ENCODE measurements at places on chromosomes 4 and X. TPM values are rescaled to one million over a fixed set of nuclear protein-coding genes. Genes with fewer than 3 reads are reported as not detected.

- DNase-seq: no peak
These were observed 1153.8 kb downstream of the STIM2 start for GRCh38 chr4:28014469-28014868.

GABRG1 gene
- not detected for total RNA-seq

GRCh38 chr4:1544861-1545281 is 138.6 kb upstream of the NKX1-1 start:
- no peak for DNase-seq

NR3C2 gene
- total RNA-seq: 5.8 TPM

DNA sequence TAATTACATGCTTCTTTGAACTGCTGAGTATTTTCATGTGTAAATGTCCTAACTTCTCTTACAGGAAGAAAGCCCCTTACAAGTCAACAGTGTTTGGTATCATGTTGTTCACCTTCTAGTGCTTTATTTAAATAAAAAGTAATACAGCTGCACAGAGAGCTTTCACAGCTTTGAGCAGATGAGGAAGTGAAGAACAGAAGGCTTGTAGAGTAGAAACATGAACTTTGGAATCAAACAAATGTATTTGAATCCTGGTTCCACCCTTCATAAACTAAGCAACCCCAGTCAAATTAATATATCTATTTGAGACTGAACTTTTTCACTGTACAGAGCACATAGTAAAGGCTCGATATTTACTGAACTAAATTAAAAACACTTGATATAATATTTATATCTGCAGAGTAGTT is 120.5 kb downstream of the CAMK2D start:
- no peak for DNase-seq

GRCh38 chr4:40587826-40588225 is 41.8 kb downstream of the RBM47 start:
- no peak for DNase-seq

DNA sequence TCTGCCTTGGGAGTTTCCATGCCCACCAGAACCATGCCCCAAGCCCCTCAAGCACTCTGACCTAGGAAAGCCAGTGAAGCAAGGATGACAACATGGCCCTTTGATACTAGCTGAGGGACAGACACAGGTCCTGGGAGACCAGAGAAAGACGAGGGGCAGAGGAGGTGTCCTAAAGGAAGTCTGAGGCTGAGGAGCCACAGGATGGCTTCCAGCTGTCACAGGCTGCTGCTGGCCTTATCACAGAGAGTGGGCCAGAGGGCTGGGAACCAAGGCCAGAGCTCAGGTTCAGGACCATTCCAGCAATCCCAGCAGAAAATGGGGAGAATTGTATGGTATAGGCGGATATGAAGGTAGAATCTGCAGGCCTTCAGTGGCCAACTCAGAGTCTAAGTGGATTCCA is 31.7 kb upstream of the MSANTD1 start:
- DNase-seq: no peak

GRCh38 chr4:95193391-95194224 is 355.2 kb downstream of the UNC5C start:
- DNase-seq: no peak

GRCh38 chrX:139290310-139290709 is 240.2 kb upstream of the F9 start:
- no peak for DNase-seq

AMOT gene
- total RNA-seq: 1.5 TPM

DNA sequence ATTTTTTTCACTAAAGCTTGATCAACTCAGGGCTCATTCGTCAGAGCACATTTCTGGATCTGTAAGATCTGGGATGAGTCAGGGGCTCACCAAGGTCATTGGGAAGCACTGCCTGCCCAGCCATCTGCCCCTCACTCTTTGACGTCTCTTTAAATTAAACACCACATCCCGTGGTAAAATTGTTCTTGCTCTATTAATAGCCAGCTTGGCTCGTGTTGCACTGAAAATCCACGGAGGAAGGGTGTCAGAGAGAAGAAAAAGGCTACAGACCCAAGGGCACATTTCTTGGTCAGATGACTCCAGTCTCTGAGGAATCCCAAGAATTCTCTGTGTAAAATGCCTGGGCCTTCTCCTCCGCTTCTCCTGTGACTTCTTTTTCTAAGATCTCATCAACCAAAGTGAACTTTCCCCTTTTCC is 45.7 kb upstream of the GATB start:
- DNase-seq: no peak

GRCh38 chr4:85398276-85398675 is 76.7 kb upstream of the ARHGAP24 start:
- DNase-seq: no peak

DRD5 gene
- total RNA-seq: not detected

DNA sequence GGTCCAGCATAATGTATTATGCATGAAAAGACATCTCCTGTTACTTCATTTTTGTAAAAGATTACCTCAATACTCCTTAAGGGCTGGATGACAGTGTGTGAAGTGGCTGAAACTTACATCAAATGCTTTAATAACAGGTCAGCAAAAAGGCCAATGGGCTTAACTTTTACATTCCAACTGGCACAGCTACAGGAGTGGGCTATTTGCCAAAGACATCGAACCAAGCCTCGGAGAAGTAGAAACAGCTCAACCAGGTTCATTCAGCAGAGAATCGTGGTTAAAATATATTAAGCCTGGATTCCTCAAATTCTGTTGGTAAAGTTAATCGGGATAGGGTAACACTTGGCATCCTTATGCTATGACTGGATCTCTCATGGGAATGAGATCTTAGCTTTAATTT is 639.7 kb downstream of the TRIML1 start:
- DNase-seq: no peak

DNA sequence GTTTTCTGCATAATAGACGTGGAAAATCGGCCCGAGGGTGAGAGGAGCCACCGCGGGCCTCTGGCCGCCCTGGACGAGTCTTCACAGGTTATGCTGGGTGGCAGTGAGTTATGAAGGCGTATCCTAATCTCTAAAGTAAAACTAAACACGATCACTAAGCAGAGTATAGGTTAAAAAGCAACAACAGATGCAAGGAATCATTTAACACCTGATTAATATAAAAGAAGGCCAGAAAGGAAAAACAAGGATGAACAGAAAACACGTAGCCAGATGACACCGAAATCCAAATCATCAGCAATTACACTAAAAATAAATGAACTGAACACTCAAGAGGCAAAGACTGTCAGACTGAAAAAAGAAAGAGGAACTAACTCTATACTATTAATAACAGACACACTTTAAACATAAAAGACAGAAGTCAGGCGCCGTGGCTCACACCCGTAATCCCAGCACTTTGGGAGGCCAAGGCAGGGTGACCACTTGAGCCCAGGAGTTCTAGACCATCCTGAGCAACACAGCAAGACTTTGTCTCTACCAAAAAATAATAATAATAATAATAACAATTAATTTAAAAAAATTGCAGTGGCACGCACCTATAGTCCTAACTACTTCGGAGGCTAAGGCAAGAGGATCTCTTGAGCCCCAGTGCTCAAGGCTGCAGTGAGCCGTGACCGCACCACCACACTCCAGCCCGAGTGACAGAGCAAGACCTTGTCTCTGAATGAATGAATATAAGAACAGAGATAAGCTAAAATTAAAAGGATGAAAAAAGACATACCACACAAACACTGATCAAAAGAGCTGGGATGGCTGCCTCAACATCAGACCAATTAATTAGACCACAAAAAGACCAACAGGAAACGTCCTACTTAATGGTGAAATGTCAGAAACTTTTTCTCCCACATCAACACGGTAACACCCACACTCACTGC is 30.0 kb downstream of the CTBP1 start:
- no peak for DNase-seq

C4orf54 gene
- not detected for total RNA-seq

PDLIM3 gene
- not detected for total RNA-seq

TMEM187 gene
- total RNA-seq: 5.4 TPM

DNA sequence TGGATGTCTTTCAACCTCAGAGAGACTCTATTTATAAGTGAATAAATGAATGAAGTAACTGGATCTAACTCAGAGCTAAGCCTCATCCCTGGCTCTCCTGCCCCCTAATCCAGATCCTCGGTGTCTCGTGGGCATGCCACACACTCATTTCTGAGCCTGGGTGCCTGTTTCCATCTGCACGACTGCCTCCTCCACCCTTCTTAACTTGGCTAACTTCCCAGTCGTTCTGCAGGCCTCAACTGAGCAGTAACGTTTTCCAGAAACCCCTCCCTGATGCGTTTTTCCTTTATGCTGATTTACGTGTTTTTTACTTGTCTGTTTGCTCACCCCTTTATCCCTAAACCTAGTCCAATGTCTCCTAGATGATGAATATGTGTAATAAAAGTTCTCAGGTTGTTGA is 186.9 kb upstream of the HS3ST1 start:
- DNase-seq: no peak

TEX13B gene
- total RNA-seq: not detected

DNA sequence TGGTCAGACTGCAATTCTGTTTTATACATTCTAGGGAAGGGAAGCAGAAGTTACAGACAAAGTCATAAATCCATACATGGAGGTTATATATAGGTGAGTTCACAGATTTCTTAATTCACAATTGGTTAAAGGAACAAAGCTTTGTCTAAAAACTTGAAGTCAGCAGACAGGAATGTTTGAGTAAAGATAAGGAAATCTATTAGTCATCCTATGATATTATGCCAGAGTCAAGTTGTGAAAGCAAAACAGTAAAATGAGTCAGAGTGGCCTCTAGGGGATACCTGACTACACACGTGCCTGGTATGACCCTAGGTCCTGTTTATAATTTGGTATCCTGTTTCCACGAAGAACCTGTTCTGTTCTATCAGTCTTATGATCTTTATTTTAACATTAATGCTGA is 31.5 kb downstream of the ACTRT1 start:
- DNase-seq: no peak

GDPD2 gene
- 0.11 TPM for total RNA-seq

GRCh38 chrX:71095981-71096759 is 519 bp downstream of the FOXO4 start:
- peak; percentile 24 for DNase-seq

- DNase-seq: peak; percentile 37
These were observed 66.2 kb downstream of the IL15 start for GRCh38 chr4:141702472-141703182.

ETDB gene
- not detected for total RNA-seq

DNA sequence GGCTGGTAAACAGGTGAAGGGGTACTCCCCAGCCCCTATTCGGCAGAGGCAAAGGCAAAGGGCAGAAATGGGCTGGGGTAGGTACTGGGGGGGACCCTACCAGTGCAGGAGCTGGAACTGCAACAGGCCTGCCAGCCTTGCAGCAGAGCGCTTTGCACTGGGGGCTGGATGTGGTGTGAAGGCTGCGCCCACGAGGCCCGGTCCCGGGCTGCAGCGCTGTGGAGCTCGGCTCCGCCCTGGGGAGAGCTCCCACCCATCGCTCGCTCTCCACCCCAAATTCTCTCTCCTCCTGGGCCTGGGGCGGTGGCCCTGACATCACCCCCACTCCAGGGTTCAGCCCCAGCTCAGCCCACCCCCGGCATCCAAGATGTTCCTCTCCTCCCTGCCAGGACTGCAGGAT is 24.2 kb downstream of the IQSEC2 start:
- no peak for DNase-seq

DNA sequence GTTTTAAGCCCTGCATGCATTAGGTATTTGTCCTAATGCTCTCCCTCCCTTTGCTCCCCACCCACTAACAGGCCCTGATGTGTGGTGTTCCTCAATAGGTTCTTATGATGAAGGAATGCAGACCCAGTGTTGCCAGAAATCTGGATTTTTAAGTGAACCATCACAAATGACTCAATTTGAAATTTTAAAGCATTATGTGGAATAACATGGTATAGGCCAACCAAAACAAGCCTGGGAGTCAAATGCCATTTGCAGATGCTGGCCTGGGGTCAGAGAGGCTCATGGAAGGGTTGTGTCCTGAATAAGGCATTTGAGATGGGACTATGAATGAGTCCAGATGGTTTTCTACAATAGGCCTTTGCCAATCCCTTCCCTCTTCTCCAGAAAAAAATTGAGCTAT is 179.6 kb downstream of the SHROOM3 start:
- no peak for DNase-seq

UGT8 gene
- 0.14 TPM for total RNA-seq

GRCh38 chr4:143282211-143282707 is 54.4 kb upstream of the GAB1 start:
- no peak for DNase-seq

GRCh38 chrX:107552930-107553329 is 75.4 kb upstream of the PRPS1 start:
- no peak for DNase-seq

DNA sequence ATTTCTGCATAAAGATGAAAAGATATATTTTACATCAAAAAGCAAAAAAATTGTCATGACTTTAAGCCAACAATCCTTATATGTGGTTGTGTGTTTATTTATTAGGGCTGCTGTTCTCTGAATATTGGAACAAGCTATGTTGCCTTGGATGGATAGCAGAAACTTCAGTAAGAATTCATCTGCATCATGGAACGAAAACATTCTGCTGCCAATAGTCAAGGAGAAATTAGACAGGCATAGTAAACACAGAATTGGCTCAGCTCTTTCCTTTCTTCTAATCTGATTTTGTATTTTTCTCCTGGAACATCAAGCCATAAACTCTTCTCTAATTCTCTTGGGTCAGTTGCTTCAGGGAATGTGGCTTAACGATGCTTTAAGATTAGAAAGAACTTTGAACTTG is 1257.0 kb downstream of the NLGN4X start:
- no peak for DNase-seq

AWAT2 gene
- total RNA-seq: not detected

DNA sequence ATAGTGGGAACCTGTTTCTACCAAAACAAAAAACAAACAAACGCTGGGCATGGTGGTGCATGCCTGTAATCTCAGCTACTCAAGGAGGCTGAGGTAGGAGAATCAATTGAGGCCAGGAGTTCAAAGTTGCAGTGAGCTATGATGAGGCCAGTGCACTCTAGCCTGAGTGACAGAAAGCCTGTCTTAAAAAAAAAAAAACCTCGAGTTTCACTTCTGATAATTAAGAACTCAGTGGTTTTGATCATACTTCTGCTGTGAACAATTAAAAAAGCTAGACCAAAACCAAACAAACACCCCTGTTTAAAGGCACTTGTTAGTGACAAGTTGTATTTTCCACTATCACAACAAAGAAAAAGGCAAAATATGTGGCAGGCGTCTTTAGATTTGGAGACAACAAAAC is 15.0 kb upstream of the UBE2D3 start:
- no peak for DNase-seq

DNA sequence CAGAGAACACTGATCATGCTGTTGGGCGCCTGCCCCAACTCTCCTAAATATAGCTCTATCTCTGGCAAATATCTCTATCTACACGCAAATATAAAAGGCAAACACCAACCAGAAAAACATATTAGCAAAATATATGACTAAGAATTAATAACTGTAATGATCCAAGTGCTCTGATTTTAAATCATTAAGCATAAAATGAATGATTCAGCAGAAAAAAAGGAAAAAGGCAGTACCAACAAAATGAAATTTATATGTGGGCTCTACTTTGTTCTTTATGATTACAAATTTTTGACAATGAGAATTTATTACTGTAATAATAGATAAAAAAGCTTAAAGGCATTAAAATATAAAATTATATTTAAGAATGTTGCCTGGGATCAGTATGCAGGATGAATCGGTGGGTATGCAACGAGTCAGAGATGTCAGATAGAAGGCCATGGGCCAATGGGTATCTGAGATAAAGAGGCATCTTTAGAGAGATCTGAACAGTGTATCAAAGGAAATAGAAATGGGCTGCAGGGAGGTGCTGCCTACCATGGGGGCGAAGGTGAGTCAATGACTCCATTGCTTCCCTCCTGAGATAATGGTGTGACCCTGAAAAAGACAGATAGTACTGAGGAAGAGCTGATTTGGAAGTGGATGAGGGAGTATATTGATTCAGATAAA is 234.8 kb downstream of the SCFD2 start:
- DNase-seq: peak; percentile 47

ESX1 gene
- total RNA-seq: not detected

NKRF gene
- total RNA-seq: 23.8 TPM

GRCh38 chr4:155703486-155704247 is 37.0 kb downstream of the GUCY1A1 start:
- DNase-seq: no peak
